ENCODE measurements at places on chromosomes 3 and 15.

- no peak overlapping the region for H3K4me3 ChIP-seq
- H3K27ac ChIP-seq = no peak overlapping the region
- H3K36me3 ChIP-seq = no peaks in the 10 kb centered on the region
- DNase-seq = no peak
- H3K4me1 ChIP-seq = no peaks in the 10 kb centered on the region
These were observed 170.3 kb downstream of the MOBP start for GRCh38 chr3:39637807-39638206.

GRCh38 chr3:197599089-197599765 lies 43.5 kb upstream of the BDH1 start:
- H3K27ac ChIP-seq = no peak overlapping the region
- peaks cover 30% of the 10 kb centered on the region for H3K36me3 ChIP-seq
- peaks cover 21% of the 10 kb centered on the region for H3K4me1 ChIP-seq
- H3K4me3 ChIP-seq = no peak overlapping the region

DNA sequence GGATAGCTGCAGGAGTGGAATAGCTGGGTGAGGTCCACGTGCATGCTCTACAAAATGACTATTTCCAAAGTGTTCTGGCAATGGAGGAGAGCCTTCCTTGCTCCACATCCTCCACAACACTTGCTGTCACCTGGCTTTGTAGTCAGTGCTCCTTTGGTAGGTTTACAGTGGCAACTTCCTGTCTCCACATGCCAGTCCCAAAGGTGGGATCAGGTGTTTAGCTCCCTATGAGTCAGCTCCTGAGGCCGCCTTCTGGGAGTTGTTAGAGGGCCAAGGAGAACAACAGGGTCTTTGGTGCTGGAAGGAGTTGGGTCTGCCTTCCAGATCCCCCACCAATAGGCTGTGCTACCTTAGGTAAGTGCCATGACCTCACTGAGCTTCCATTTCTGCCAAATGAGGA lies 15.3 kb upstream of the LIMD1 start:
- no peak overlapping the region for H3K27ac ChIP-seq
- peaks cover 27% of the 10 kb centered on the region for H3K4me1 ChIP-seq
- no peaks in the 10 kb centered on the region for H3K27me3 ChIP-seq
- H3K4me3 ChIP-seq = no peak overlapping the region
- DNase-seq = no peak
- no peaks in the 10 kb centered on the region for H3K36me3 ChIP-seq

GRCh38 chr3:152927131-152927530 lies 92.2 kb downstream of the P2RY1 start:
- H3K4me3 ChIP-seq = no peak overlapping the region
- H3K4me1 ChIP-seq = no peaks in the 10 kb centered on the region
- DNase-seq = no peak
- H3K27me3 ChIP-seq = no peaks in the 10 kb centered on the region

- no peaks in the 10 kb centered on the region for H3K36me3 ChIP-seq
- peaks cover 5% of the 10 kb centered on the region for H3K27me3 ChIP-seq
- H3K4me3 ChIP-seq = no peak overlapping the region
- H3K27ac ChIP-seq = no peak overlapping the region
- DNase-seq = no peak
These were observed 67.8 kb downstream of the SLC12A8 start for GRCh38 chr3:125144653-125145314.
